ENCODE measurements at places on chromosomes 4 and X. TPM values are rescaled to one million over a fixed set of nuclear protein-coding genes. Genes with fewer than 3 reads are reported as not detected.

- no peak for DNase-seq
Observed at GRCh38 chr4:76216975-76217814, 3.6 kb upstream of the SCARB2 start.

GRCh38 chr4:176262243-176262642 lies 6.8 kb downstream of the ASB5 start:
- no peak for DNase-seq

DNA sequence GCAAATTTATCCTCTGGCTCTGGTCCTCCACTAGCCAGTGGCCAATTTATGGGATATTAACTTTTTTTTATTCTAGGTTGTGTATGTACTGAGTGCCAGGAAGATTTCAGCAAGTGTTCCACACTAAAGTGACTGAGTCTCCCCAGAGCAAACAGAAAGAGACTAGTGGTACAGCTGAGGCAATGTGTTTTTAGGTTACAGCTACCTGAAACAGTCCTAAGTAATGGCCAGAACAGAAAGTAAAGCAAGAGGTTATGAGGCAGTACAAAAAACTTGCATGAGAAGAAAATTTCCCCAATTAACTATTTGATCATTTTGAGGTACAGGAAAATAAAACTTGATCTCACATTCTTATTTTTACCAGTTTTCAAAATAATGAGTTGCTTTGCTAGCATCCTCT lies 31.2 kb downstream of the PRDM8 start:
- no peak for DNase-seq

DNA sequence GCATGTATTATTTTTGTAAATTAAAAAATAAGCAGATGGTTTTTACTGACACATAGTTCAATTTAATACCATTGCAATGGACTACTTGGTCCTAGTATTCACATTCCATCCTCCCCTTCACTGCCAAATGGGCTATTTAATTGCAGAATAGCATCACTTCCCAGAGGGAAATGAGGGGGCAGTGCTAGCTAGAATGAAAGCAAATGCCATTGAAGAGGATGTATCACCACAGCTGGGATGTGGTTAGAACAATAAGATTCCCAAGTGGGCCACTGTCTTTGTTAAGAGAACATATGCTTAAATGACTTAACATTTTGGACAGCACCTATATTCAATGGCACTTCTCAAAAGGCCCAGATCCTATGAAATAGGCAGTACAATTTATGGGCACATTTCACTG lies 224.7 kb downstream of the RBMX2 start:
- DNase-seq: no peak

DNA sequence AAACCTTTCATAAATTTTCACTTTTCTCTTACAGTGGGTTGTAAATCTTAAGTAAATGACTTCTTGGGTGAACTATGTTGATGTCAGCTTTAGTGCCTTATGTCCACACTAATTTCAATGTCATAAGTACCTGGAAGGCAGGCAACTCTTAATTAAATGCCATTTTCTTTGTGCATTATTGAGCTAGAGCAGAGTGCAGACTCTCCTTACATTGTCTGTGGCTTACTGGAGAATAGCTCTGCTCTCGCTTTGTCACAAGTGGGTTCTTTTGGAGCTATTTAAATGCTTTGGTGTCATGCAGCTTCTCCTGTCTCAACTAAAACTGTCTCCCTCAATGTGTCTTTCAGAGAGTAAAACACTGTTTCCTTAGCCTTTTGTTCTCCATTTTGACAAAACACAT lies 411.6 kb downstream of the STIM2 start:
- no peak for DNase-seq

DNA sequence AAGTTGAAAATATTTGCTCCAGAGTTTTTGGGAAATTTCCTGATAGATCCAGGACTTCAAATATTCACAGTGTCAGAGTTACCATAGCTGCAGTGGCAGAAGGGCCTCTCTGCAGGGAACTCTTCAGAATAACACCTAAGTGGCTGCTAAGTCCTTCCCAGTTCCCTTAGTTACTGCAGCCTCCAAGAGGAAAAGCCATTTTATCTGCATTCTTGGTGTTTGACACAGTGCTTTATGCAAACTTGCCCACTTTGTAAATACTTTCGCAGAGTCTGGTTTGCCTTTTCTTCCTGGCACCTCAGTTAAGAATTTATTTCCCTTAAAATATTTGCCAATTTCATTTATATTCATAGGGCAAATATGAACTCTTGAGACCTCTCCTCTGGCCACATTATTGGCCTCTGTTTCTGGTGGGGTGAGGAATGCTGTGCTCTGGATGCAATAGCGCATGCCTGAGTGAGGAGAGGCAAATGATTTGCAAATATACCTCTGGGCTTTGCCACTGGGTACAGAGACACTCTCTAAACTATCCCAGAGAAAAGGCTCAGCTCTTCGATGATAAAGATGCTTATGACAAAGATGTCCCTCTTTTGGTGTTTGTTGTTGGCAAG lies 566.3 kb upstream of the NR3C2 start:
- no peak for DNase-seq

DNA sequence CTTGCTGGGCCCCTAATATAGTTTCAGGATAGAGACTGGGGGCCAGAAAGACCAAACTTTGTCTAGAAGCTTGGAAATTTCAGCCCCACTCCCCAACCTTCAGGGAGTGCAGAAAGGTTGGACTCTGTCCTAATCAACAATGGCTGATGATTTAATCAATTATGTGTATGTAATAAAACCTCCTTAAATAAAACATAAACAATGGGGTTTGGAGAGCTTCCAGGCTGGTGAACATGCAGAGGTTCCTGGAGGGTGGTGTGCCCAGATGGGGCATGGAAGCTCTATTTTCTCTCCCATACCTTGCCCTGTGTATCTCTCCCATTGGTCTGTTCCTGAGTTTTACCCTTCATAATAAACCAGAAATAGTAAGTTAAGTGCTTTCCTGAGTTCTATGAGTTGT lies 174.2 kb downstream of the GC start:
- DNase-seq: no peak

- DNase-seq: peak; percentile 67
Observed at GRCh38 chrX:72245461-72246089, 6.7 kb upstream of the ERCC6L start.

DNA sequence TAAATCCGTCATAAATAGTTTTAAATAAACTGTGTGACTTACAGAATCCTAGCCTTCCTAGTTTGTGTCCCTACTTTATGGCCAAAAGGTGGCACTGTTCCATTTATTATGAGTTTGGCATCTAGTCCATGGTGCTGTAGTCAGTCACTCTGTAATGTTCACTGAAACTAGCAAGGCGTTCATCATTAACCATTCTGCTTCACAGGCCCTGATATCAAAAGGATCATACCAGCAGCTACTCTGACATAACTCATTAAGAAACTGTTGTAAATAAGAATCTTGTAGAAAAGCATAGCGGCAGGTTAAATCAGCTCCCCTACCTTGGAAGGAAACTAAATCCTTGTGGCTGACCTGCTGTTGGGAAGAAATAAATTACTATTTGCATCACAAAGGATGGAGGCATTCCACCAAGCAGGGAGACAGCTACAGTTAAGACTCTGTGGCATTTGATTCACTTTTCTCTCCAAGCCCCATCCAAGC lies 919.6 kb upstream of the DIAPH2 start:
- DNase-seq: no peak

- no peak for DNase-seq
Observed at GRCh38 chr4:141771889-141772830, 135.8 kb downstream of the IL15 start.

- DNase-seq: no peak
Observed at GRCh38 chrX:100680756-100681155, 36.8 kb downstream of the SRPX2 start.

GRCh38 chrX:107775000-107775733 lies 420 bp downstream of the TSC22D3 start:
- DNase-seq: peak; percentile 64

GRCh38 chr4:32340591-32340990 lies 1620.4 kb downstream of the PCDH7 start:
- no peak for DNase-seq

- DNase-seq: no peak
Observed at GRCh38 chrX:98068024-98068580, 1184.4 kb downstream of the RPA4 start.

- no peak for DNase-seq
Observed at GRCh38 chr4:151771664-151772063, 10.9 kb upstream of the GATB start.

GRCh38 chrX:39762266-39762841 lies 335.4 kb downstream of the BCOR start:
- no peak for DNase-seq

GRCh38 chrX:68710870-68711576 lies 63.6 kb downstream of the STARD8 start:
- no peak for DNase-seq

- no peak for DNase-seq
Observed at GRCh38 chr4:127479031-127479622, 153.6 kb upstream of the INTU start.

DNA sequence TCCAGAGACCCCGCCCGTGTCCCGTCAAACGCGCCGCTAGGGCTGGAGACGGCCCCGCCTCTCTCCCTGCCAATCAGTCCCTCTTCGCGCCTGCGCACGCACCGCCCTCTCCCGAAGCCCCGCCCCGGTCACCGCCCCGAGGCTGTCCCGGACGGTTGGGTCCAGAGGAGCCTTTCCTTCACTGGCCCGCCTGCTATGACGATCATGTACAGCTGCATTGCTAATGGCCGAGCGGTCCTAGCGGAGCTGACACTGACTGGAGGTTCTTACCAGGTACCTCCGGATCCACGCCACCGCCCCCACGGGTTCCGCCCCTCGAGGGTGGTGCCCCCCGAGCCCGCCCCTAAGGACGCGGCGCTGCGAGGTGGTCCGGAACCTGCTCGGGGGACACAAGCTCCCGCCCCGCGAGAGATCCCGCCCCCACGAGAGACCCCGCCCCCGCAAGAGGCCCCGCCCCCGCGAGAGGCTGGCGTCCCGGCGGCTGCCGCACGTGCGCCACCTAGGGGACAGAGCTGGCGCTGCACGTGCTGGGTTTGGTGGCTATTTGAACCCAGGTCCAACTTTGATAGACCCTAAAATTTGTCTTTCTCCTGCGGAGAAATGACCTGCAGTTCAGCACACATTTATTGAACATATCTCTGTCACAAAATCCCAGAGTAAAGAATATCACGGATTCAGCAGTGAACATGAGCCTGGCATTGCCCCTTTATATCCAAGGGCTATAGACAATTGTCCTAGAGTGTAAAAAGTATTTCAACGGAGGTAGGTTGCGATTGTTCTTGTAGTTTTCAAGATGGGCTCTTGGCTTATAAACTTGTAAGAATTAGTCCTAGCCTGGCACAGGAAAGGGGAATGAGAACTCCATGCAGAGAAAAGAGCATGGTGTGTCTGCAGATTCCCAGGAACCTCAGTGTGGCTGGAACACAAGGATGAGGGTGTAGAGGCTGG lies 88.7 kb downstream of the HNRNPD start:
- peak; percentile 99 for DNase-seq

GRCh38 chr4:141335166-141335565 lies 114.5 kb downstream of the ZNF330 start:
- DNase-seq: no peak

DNA sequence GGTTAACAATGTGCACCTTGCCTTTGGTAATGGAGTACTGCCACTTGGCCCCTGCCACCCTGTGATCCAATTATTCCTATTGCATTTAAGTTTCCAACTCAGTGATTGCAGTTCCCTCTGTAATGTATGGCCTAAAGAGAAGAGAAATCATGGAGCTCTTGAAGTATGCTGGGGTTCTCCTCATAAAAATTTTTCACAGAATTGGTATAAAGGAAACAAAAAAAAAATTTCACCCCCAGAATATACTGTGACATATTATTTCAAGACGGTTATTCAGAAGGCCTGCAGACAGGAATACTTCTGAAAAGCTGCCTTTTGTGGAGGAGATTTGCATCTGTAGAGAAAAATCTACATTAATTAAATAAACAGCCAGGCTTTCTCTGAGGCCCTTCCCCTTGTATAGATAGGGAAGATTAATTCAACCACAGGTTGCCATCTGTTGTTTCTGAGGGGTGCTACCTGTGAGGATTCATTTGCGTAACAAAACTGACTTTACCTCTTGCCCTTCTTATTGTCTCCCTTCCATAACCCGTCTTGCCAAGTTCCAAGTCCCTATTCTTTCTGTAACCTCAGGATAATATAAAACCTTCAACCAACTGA lies 94.8 kb upstream of the LANCL3 start:
- DNase-seq: no peak

GRCh38 chrX:55127692-55128091 lies 38.9 kb downstream of the PAGE2 start:
- DNase-seq: no peak

- DNase-seq: no peak
Observed at GRCh38 chr4:141646969-141647368, 10.6 kb downstream of the IL15 start.

The TMEM255A gene
- total RNA-seq: 0.48 TPM

The FOXR2 gene
- not detected for total RNA-seq

The RGN gene
- total RNA-seq: 17.0 TPM

The NXF2B gene
- not detected for total RNA-seq

The HS3ST1 gene
- total RNA-seq: 6.6 TPM

The GAGE2A gene
- not detected for total RNA-seq

The CXCL10 gene
- not detected for total RNA-seq

The LRCH2 gene
- total RNA-seq: 5.7 TPM

The USP17L17 gene
- total RNA-seq: not detected

The PGAM4 gene
- not detected for total RNA-seq

The CTAG2 gene
- total RNA-seq: not detected

The ZCCHC13 gene
- total RNA-seq: not detected

The PYURF gene
- 61.4 TPM for total RNA-seq
